ENCODE measurements at places on chromosomes 2 and 18.

GRCh38 chr2:12119841-12120240 is 373.4 kb downstream of the LPIN1 start:
- DNase-seq: no peak

GRCh38 chr18:57014772-57015413 is 132.0 kb upstream of the BOD1L2 start:
- peak; percentile 64 for DNase-seq

DNA sequence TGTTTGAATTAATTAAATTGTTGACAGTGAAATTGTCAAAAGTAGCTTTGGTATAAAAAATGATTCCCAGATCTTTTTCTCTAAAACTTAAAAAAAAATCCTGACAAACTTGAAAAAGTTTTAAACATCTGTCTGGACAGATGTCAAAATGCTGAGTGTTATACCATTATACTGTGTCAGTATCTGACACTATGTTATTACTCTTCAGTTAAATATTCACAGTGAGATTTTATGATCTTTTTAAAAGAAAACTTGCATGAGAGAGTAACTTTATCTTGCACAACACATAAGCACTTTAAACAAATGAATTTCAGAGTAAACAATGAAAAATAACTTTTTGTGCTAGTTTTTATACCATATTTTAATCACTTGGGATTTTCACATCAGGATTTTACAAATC is 167.4 kb downstream of the MEIS1 start:
- no peak for DNase-seq

GRCh38 chr2:238730001-238730669 is 117.8 kb upstream of the TWIST2 start:
- no peak for DNase-seq

DNA sequence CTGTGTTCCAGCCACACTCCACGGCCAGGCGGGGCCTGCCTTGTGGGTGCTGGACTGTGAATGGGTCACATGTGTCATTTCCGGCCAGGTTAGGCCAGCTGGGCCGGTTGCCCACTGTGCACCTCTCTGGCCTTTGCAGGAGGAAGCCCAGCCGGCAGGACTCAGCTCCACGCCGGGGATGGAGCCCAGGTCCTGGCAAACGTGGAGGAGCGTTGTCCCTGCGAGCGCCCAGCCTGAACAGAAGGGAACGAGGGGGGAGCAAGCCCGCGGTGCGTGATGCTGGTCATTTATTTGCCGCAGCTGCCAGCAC is 152.9 kb downstream of the PXDN start:
- no peak for DNase-seq

DNA sequence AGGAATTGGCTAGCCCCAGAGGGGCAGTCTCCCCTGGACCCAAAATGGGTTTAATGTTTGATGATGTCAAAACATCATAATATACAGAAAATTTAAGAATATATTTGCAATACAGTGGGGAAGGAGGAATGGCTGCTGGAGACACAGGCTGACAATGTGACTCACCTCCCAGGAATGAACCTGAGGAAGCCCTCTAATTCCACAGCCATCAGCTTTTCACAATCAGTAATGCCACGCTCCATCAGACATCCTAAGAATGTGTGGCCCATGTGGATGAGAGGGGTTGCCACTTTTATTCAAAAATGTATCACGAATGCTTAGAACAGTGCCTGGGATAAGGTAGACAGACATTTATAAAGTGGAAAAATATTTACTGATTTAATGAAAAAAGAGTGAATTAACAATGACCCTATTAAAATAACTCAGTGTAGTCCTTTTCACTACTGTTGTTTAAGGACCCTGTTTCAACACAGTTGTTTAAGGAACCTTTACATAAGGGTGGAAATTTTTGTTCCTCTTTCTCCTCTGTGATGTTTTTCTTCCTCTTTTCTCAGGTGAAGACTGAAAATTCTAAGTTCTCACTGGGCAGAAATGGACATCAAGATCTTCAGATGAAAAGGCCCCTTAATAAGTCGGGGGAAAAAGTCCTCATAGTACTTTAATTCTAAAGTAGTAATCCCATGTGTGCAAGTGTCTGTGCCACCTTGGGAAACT is 17.5 kb upstream of the TMEM163 start:
- no peak for DNase-seq

DNA sequence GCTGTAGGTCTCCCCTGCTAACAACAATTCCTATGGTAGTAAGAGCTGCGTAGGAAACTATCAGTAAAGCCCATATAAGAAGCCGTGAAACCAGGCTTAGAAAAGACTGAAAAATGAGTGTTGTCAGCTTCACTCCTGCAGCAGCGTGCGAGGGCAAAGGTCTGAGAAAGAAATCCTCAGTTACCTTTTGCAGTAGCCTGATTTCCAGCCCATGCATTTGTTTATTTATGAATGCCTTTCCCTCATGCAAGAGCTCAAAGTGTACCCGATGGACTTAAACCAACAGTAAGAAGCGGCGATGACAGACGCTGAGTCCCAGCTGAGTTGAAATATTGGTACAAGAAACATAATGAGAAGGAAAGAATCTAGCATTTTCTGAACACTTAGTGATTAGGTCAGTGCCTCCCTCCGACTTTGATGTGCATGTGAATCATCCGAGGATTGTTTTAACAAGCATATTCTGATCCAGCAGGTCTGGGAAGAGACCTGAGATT is 15.0 kb upstream of the POLI start:
- DNase-seq: no peak

GRCh38 chr2:230244211-230244610 is 18.7 kb downstream of the SP140 start:
- DNase-seq: no peak

DNA sequence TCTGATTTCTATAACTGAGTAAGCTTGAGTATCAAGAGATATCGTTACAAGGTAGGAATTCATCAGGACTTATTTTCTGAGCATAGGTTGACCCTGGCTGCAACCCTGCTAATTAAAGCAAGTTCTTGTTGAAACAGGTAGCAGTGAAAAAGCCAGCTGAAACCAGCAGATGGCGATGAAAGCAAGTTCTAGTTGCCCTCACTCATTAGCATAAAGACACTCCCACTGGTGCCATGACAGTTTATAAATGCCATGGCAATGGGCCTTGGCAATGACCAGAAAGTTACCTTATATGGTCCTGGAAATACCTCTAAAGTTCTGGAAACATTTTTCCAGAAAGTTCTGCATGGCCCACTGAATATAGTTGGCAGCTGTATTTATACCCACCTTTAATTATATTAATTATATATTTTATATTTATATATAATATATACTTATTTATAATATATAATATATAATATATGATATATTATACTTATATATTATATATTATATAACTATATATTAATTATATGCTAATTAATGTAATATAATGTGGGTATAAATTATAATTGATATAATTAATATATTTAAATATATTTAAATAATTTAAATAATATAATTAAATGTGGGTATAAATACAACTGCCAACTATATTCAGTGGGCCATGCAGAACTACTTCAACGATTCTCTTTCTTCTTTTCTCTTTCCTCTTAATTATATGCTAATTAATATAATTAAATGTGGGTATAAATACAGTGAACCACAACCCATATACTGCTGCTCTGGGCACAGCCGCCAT is 188.0 kb downstream of the CDH7 start:
- peak; percentile 21 for DNase-seq

GRCh38 chr2:147789720-147790119 is 55.1 kb upstream of the ACVR2A start:
- no peak for DNase-seq

DNA sequence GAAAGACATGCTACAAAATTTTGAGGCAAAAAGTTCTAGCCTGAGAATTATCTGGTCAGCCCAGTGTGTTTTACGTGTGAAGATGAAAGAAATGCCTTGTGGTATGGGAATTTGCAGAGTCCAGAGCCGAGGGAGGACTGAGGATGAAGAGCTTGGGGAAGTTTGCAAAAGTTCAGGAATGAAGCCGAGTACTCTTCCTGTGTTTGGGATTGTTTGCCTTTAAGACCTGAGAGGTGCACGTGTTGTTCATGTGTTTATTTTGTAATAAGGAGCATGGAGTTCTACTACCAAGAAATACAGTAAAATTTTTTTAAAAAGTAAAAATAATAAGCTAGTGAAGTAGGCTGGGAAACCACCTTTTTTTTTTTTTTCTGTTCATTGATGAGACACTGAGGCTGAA is 14.8 kb downstream of the SETBP1 start:
- DNase-seq: no peak

DNA sequence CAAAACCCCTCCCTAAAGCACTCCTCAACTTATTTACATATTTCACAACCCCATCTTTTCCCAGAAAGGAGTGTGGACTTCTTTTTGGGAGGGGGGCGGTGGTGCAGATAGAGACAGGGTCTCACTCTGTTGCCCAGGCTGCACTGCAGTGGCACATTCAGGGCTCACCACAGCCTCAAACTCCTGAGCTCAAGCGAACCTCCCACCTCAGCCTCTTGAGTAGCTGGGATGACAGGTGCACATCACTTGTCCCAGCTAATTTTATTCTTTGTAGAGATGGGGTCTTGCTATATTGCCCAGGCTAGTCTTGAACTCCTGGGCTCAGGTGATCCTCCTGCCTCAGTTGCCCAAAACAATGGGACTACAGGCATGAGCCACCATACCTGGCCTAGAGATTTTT is 44.1 kb downstream of the ADCY3 start:
- DNase-seq: no peak

GRCh38 chr2:102048465-102048864 is 56.7 kb downstream of the IL1R2 start:
- DNase-seq: no peak

GRCh38 chr2:50956886-50957285 is 75.0 kb downstream of the NRXN1 start:
- DNase-seq: no peak

DNA sequence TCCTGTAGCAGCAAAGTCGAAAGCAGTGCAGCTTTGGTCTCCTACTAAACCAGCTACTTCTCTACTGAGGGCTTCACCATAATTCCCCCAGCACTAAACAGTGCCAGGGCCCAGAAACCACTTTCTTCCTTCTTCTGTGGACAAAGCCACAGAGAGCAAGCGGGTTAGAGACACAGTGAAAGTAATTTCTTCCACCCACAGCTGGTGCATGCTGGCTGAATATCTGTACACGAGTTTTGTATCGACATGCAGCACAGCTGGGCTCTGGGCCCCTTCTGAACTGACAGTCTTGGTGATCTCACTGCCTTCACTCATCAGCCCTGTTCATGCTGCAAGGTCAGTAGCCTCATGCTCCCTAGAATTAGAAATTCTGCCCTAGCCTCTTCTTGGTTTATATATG is 74.0 kb upstream of the SULT1C3 start:
- no peak for DNase-seq

GRCh38 chr18:75109819-75110218 is 99.1 kb downstream of the PTGR3 start:
- DNase-seq: no peak

DNA sequence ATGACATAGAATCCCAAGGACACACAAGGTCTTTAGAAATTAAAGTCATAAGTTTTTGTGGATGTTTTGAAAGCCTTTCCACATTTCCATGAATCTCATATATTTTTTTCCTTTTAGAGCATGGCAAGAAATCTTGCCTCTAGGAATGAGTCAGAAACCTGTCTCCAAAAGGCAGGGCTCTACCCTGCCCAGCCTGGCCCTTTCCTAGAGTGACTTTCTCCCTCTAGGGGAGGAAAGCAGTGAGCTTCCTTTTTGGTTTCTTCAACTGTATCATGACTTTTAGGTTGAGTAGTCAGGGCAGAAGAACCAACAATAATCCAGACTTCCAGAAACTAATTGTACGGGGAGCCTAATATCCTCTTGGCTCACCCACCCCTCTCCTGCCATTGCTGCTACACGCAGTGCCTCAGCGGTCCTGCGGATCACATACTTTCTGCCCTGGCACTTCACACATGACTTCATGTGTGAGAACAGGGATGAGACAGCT is 300.3 kb downstream of the AGPS start:
- no peak for DNase-seq

GRCh38 chr2:9196637-9197036 is 10.0 kb upstream of the ASAP2 start:
- no peak for DNase-seq

GRCh38 chr2:30287857-30288513 is 56.7 kb downstream of the LBH start:
- no peak for DNase-seq

DNA sequence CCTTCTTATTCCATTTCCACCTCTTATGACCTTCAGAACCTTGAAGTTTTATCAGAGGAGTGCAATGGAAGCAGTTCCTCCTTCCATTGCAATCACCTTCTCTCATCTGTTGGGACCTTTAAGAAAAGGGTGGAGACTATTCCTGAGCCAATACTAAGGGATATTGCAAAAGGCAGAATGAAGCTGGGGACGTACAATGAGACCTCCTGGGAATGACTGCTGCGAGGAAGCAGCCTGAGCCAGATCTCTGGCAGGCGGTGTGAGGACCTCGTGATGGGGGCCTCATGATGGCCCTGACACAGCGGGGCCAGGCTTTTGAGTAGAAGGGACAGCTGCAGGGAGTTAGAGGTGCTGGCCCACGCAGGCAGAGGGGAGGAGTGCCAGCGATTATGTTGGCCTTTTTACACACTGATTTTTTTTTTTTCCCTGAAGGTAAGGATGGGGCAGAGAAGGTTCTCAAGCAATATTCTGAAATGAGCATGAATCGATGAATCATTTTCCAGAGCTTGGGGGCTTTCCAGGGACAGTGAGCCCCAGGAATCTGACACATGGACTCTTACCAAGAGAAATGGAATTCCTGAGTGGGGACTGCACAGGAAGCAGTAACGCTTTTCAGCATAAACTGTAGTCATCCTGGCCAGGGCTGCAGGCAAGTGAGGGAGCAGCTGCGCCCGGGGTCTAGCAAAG is 40.0 kb upstream of the LAPTM4A start:
- no peak for DNase-seq

DNA sequence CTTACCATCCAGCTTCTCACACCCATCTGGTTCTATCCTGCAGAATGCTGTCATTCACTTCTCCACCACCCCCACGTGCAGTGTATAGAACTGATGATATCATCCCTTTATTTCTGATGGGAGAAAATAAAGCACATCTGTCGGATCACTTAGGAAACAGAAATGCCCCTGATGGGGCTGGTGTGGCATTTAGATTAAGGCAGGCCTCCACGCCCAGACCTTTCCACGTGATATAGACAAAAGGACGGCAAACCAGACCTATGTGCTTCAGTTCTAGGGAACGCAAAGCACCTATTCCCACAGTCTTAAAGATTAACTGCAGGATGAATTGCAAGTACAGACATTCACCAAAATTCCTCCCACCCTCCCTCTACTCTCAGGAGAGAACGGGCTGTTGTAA is 27.6 kb upstream of the CABLES1 start:
- DNase-seq: no peak

DNA sequence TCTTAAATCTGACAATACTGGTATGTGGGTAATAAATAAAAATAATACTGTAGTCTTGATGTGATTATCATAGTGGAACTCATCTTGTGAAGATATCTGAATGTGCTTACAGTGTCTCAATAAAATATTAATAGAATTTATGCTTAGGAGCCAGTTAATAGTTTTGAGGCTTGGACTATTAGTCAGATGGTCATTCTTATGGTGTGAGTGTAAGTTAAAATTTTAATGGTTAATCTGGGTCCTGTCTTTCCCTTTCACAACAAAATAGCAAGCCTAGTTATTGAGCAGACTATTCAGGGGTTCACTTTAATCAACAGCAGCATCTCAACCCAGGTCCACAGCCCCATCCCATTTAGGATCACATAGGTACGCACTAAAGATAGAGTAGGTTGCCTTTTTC is 138.9 kb downstream of the HAUS1 start:
- DNase-seq: no peak

- no peak for DNase-seq
These were observed 3.6 kb downstream of the DYNC2LI1 start for GRCh38 chr2:43777306-43777926.
